ENCODE measurements at places on chromosomes 1 and 21.

- no peak for DNase-seq
These were observed 5.5 kb downstream of the SLFNL1 start for GRCh38 chr1:41015897-41016470.

GRCh38 chr21:40373761-40374160 is 473.2 kb downstream of the DSCAM start:
- no peak for DNase-seq

GRCh38 chr1:197776351-197777105 is 1.2 kb upstream of the DENND1B start:
- DNase-seq, result no peak

DNA sequence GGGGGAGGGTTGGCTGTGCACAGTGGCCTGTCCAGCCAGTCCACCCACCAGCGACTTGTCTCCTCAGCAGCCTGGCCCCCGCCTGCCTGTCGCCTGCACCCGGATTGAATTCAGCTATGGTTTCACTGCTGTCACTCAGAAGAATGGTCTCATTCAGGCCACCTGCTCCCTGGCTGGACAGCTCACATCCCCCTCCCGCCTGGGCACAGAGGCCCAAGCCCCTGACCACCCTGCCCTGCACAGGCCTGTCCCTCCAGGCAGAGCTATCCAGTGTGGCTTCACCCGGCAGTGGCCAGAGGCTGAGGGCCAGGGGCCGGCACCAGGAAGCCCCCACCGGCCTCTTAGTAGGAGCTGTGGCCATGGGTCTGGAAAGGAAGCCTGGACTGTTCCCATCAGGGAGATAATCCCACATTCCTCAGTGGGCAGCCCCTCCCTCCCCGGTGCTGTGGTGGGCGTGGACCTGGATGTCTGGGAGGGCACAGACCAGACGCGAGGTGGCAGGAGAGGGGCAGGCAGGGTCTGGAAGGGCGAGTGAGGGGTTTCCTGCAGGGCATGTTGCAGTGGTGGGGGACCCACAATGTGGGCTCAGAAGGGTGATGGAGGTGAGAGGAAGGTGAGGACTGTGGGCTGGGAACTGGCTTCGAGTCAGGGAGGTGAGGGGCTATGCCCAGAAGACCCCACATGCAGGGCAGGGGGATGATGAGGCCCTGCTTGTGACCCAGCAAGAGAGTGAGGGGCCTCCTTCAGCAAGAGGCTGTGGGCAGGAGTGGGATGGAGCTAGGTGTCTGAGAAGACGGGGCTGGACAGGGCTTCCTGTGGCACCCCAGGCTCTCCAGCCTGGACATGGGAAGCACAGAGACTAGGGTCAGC is 30.4 kb downstream of the WNT9A start:
- no peak for DNase-seq

DNA sequence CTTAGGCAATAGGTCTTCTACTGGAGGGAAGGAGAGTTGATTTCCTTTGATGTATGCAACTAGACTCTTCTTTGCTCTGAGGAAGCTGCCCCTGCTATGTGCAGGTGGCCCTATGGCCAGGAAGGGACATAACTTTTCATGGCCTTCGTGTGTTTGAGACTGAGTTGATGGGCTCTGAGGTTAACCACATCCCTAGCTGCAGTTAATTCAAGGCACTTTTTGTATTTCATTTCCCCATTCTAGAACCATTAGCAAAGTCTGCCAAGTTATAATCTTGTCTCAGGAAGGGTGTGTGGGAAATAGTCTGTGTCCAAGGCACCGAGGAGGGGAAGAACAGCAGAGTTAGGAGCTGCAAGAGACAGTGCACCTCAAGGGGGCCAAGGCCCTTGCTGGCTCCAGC is 2.5 kb downstream of the FCRL4 start:
- DNase-seq, result no peak

- no peak for DNase-seq
These were observed 123.3 kb upstream of the USP24 start for GRCh38 chr1:55338448-55338820.
